ENCODE measurements at places on chromosomes 2 and 18. TPM values are rescaled to one million over a fixed set of nuclear protein-coding genes. Genes with fewer than 3 reads are reported as not detected.

- peaks cover 15% of the 10 kb centered on the region for H3K36me3 ChIP-seq
- no peak for DNase-seq
- H3K4me1 ChIP-seq: peaks cover 62% of the 10 kb centered on the region
- no peak overlapping the region for H3K4me3 ChIP-seq
- H3K27ac ChIP-seq: no peak overlapping the region
Measured at GRCh38 chr2:224525774-224526173, 59.4 kb downstream of the CUL3 start.

GRCh38 chr2:15825276-15825980 is 114.9 kb upstream of the MYCN start:
- no peak overlapping the region for H3K27ac ChIP-seq
- no peaks in the 10 kb centered on the region for H3K27me3 ChIP-seq

- no peaks in the 10 kb centered on the region for H3K27me3 ChIP-seq
- peaks cover 3% of the 10 kb centered on the region for H3K4me1 ChIP-seq
- no peak overlapping the region for H3K27ac ChIP-seq
- H3K36me3 ChIP-seq: no peaks in the 10 kb centered on the region
- DNase-seq: no peak
- no peak overlapping the region for H3K4me3 ChIP-seq
Measured at GRCh38 chr2:84914334-84914733, 8.9 kb downstream of the TMSB10 start.

DOK1 gene
- 22.2 TPM for total RNA-seq

DNA sequence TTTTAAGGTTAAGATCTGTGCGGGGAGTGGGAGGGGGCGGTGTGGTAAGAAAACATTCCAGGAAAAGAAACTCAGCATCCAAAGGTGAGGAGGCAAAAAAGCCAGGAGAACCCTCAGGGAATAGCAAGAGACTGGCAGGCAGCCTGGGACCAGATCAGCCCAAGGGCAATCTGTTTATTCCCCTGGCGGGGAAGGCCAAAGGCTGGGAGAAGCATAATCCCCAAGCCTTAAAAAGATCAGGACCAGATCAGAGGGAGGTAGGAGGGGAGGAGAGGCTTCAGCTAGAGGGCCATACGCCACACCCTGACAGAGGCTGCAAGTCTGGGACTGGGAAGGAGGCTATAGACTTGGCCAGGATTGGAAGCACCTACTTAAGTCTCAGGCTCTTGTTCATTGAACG is 163.0 kb upstream of the PXDN start:
- H3K36me3 ChIP-seq: no peaks in the 10 kb centered on the region
- H3K27ac ChIP-seq: no peak overlapping the region
- DNase-seq: no peak
- no peaks in the 10 kb centered on the region for H3K27me3 ChIP-seq

DNA sequence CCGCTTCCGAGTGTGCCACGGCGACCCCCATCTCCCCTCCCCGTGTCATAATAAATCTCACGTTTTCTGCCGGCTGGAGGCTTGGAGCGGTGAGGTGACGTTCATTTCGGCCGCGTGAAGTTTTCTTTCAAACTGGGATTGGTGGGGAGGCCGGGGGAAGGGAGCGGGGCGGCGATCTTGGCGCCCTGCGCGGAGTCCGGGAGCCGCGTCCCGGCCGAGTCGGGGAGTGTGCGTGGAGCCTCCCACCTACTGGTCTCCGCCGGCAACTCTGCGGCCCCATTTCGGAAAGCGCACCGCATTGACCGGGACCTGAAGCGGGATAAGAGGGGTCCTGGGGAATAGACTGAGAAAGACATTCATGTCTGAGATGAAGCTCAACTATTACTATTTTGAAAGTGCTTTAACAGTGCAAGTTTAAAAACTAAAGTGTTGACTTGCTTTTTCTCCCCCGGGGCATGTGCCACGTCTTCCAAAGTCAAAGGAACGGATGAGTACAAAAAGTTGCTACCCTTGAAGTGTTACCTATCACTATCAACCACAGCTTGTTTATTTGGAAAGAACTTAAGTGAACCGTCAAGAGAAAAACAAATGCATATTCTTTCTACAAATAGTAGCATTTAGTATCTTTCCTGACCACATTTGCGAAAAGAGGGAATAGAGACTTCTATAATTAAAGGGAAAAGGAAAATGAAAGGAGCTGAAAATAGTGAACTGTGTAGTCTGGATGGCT is 818 bp upstream of the IKZF2 start:
- peak overlapping the region; percentile 87 for H3K4me3 ChIP-seq
- peak overlapping the region; percentile 94 for H3K27ac ChIP-seq
- no peaks in the 10 kb centered on the region for H3K36me3 ChIP-seq
- H3K27me3 ChIP-seq: no peaks in the 10 kb centered on the region
- peak; percentile 54 for DNase-seq

GRCh38 chr18:74488864-74489263 is 7.3 kb upstream of the CNDP2 start:
- no peak overlapping the region for H3K4me3 ChIP-seq
- no peaks in the 10 kb centered on the region for H3K36me3 ChIP-seq
- no peak for DNase-seq
- no peak overlapping the region for H3K27ac ChIP-seq
- H3K4me1 ChIP-seq: peaks cover 4% of the 10 kb centered on the region

DNA sequence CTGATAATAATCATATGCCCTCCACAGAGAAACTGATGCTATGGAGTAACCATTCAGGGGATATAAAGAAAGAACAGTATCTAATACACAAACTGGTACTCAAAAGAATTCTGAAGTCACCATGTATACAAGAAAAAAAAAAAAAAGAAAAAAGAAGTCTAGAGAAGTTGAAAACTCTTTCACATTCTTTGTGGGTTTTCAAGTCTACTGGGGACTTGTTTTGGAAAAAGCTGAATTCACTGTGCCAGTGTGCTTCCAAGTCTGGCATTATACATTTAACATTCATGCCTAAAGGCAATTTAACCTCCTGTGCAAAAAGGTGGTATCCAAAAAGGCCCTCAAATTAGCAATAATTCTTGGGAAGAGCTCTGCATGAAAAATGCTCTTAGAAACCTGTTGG is 94.8 kb upstream of the ITGB6 start:
- DNase-seq: no peak
- H3K36me3 ChIP-seq: no peaks in the 10 kb centered on the region
- no peak overlapping the region for H3K4me3 ChIP-seq
- no peaks in the 10 kb centered on the region for H3K4me1 ChIP-seq
- peak overlapping the region; percentile 30 for H3K27ac ChIP-seq

- no peaks in the 10 kb centered on the region for H3K27me3 ChIP-seq
- no peak overlapping the region for H3K4me3 ChIP-seq
- peaks cover 6% of the 10 kb centered on the region for H3K4me1 ChIP-seq
- H3K27ac ChIP-seq: no peak overlapping the region
- no peaks in the 10 kb centered on the region for H3K36me3 ChIP-seq
Measured at GRCh38 chr2:100606332-100606725, 43.5 kb downstream of the PDCL3 start.

GRCh38 chr2:79799729-79800128 is 286.9 kb downstream of the CTNNA2 start:
- H3K27ac ChIP-seq: no peak overlapping the region
- no peaks in the 10 kb centered on the region for H3K4me1 ChIP-seq
- no peaks in the 10 kb centered on the region for H3K27me3 ChIP-seq
- no peak for DNase-seq
- no peak overlapping the region for H3K4me3 ChIP-seq

DYNC2LI1 gene
- total RNA-seq: 31.2 TPM

- H3K36me3 ChIP-seq: no peaks in the 10 kb centered on the region
- DNase-seq: no peak
- no peak overlapping the region for H3K4me3 ChIP-seq
- H3K27ac ChIP-seq: no peak overlapping the region
- H3K27me3 ChIP-seq: no peaks in the 10 kb centered on the region
- peaks cover 7% of the 10 kb centered on the region for H3K4me1 ChIP-seq
Measured at GRCh38 chr2:177474301-177474700, 81.7 kb downstream of the AGPS start.
